Cerebellar cortex (tissue), 1 donor: ENCODE measurements at places on chromosomes 7 and 10.
A peak's percentile ranks its signal among the peaks of the same experiment; 100 is the strongest.

DNA sequence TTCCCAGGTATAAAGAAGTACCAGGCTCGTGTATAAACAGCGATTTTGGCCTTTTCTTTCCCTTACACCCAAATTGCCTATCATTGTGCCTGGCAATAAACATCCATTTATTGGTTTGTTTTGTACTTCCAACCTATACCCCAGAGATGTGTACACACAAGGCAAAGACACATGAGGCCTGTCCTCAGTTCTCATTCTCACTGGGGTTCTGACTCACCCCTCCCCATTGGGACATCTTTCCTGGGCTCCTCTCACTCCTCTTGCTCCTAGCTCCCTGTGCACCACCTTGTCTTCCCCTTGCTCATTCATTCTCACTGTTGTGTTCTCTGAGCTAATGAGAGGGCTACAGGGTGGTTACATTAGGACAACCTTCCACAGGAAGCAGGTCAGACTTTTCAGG lies 240.7 kb downstream of the ANK3 start:
- no peak for DNase-seq

DNA sequence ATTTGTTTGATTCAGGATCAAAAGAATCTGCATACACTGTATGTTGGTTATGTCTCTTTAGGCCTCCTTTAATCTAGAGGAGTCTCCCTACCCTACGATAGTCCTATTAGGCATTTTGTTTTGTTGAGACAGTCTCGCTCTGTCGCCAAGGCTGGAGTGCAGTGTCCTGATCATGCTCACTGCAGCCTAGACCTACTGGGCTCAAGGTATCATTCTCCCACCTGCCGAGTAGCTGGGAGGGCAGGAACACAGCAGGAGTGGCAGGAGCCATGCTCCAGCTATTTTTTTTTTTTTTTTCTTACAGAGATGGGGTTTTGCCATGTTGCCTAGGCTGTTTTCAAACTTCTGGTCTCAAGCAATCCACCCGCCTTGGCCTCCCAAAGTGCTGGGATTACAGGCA lies 123.0 kb upstream of the DKK1 start:
- DNase-seq = no peak

DNA sequence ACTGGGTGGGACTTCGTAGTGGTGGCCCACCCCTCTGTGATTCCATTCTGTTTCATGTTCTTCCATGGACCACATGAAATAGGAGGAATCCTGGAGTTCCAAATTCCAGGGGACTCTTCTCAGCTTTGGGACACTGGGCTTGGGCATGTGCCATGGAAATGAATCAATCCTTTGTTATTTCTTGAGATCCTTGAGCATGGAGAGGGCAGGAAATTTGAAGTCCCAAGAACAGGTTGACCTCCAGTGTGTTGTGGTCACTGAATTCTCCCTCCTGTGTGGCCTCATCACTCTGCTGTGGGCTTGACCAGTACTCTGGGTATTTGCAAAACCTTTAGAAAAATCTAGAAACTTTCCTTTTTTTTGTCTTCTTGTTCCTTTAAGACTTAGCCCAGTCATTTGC lies 22.7 kb downstream of the TACR2 start:
- no peak for DNase-seq

GRCh38 chr7:108331971-108332370 lies 124.3 kb downstream of the NRCAM start:
- DNase-seq = no peak

GRCh38 chr7:28904578-28905048 lies 53.5 kb downstream of the TRIL start:
- no peak for DNase-seq

- no peak for DNase-seq
Observed at GRCh38 chr7:128025380-128025779, 5.9 kb downstream of the LRRC4 start.

DNA sequence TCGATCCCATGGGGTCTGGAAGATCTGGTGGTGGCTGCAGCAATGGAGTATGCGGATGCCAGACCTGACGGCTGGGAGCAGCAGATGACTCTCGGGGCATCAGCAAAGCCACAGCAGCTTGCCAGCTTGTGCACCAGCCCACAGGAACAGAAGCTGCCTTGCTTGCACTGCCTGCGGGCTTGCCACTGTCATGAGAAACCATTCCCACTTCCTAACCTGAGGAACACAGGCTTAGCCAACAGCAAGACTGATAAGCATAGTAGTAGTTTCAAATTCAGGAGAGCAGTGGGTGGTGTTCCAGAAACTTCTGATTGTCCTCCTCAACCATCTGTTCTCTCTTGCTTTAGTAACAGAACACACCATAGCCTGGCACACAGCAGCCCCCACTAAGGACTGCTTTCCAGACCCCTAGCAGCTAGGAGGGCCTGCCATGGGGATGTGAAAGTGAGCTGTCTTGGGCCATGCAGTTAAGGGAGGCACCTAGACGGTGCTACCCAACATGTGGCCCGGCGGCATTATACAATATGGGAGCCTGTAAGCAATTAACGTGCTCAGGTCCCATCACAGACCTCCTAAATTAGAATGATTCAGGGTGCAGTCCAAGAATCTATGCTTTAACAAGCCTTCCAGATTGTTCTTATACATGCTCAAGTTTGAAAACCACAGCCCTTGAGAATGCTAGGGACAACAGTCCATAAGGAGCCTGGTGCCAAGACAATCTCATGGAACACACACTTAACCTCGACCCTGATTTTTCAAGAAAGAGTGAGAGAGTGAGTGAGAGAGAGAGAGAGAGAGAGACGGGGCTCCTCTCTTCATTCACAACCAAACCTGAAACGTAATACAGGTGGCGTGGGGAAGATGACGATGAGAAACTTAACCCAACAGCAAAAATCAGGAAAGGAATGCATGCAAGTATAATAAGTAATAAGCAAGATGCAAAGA lies 7.1 kb downstream of the ANXA11 start:
- peak; percentile 70 for DNase-seq

DNA sequence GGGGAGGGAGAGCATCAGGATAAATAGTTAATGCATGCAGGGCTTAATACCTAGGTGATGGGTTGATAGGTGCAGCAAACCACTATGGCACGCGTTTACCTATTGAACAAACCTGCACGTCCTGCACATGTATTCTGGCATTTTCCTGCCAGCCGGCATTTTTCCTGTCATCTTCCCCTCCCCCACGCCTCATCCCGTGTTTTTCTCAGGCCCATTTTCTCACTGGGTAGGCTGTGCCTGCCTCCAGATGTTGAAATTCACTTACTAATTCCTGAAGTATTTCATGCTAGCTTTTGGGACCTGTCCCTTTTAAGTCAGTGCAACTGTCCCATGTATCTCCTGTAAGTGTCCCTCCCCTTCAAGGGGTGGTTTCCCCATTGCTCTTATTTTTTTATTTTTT lies 220.3 kb upstream of the NPY start:
- DNase-seq = no peak

DNA sequence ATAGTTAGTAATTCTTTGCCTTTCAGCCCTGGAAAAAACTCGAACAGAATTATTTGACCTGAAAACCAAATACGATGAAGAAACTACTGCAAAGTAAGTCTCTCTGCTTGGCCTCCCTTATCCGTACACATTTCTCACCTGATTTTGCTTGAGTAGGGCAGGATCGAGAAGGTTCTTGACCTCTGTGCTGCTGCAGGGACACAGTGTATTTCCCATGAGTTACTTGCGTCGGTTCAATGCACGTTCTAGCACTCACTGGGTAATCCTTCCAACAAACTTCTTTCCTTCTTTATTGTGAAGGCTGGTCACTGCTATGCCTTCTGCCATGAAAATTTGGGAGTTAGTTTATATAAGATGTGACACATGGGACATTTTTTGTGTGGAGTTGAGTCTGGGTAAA lies 171.5 kb upstream of the SH2B2 start:
- DNase-seq = no peak

DNA sequence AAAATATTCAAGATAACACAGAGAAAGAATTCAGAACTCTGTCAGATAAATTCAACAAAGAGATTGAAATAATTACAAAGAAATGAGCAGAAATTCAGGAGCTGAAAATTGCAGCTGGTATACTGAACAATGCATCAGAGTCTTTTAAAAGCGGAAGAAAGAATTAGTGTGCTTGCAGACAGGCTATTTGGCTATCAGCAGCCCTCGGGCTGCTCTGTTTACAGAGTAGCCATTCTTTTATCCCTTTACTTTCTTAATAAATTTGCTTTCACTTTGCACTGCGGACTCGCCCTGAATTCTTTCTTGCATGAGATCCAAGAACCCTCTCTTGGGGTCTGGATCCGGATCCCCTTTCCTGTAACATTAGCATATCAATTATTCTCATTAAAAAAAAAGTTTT lies 1040.0 kb downstream of the SORCS3 start:
- no peak for DNase-seq

- DNase-seq = peak; percentile 46
Observed at GRCh38 chr7:108415821-108416536, 40.3 kb downstream of the NRCAM start.

DNA sequence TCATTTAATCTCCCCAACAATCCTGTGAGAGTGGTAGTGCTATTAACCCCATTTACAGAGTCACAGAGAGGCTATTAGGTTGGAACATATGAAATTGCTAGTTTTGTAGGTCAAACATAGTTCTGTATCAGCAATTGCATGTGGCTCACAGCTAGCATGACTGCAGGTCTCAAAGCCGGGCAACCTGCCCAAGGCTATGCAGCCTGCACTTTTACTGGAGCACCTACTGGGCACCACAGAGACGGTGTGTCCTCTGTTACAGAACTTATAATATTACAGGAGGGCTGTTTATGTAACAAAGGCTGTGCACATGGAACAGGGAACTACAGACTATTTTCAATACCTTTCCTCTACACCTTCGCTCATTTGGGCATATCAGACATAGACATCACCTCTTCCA lies 355.8 kb downstream of the RPS24 start:
- DNase-seq = peak; percentile 28

- DNase-seq = no peak
Observed at GRCh38 chr10:103673606-103674005, 180.1 kb downstream of the NEURL1 start.

DNA sequence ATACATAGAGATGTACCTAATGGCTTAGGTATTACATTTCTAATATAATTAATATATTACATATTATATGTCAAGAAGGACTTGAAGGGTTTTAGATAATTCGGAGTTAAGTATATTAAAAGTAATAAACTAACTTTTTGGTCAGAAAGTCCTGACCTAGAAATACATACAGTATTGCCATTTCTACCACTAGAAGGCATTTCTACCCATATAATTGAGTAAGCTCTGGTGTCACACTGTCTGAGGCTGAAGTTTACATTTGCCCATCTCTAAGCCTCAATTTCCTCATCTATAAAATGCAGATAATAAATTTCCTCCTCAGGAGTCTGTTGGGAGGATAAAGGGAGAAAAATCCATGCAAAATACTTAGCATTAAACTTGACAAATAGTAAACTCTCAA lies 7.1 kb downstream of the FKBP14 start:
- DNase-seq = no peak

- no peak for DNase-seq
Observed at GRCh38 chr7:100204454-100204853, 15.3 kb upstream of the PVRIG start.

GRCh38 chr7:149300620-149301285 lies 38.8 kb downstream of the ZNF783 start:
- no peak for DNase-seq

DNA sequence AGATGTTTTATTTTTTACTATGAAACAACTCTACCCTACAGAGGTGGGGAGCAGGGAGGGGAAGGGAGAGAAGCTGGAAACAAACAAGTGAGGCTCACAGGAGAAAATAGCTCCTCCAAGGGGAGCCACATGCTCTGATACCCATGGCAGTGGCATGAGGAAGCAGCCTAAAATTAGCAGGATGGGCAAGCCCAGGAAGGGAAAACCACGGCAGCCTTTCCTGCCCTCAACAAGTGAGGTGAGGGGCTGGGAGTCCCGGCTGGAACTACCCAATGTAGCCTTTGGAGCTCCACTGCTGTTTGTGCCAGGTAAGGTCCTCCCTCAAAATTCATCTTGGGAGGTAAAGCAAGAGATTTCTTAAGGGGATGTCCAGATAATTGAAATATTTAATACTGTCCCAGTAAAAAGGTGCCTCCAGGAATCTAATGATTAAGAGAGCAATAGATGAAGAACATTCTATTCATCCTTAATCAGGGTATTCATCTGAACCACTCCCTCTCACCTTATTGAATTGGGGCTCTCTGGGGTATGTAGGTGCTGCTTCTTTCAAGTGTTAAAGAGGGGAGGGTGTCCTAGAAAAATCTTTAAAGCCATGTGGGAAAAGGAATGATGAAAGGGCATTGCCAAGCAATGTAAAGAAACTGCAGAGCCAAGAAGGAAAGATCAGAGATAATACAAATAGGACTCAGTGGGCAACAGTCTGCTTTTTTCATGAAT lies 12.8 kb upstream of the HERC4 start:
- DNase-seq = no peak

GRCh38 chr7:153301936-153302335 lies 542.4 kb downstream of the ACTR3B start:
- DNase-seq = no peak

DNA sequence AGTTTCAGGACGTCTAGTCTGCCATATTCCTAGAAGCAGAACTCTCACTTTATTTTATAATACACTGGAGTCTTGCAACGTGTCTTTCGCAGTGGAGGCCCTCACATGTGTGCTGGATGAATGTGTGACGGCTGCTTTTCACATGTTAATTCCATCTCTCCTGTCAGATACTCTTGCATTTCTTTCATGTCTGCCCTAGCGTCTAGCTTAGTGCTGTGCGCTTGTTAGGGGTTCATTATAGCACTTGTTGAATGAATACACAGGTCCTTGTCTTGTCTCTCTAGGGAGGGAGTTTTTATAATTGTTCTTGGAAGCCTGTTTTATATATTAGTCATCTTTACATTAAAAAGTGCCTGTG lies 94.4 kb downstream of the MAP3K8 start:
- DNase-seq = no peak

DNA sequence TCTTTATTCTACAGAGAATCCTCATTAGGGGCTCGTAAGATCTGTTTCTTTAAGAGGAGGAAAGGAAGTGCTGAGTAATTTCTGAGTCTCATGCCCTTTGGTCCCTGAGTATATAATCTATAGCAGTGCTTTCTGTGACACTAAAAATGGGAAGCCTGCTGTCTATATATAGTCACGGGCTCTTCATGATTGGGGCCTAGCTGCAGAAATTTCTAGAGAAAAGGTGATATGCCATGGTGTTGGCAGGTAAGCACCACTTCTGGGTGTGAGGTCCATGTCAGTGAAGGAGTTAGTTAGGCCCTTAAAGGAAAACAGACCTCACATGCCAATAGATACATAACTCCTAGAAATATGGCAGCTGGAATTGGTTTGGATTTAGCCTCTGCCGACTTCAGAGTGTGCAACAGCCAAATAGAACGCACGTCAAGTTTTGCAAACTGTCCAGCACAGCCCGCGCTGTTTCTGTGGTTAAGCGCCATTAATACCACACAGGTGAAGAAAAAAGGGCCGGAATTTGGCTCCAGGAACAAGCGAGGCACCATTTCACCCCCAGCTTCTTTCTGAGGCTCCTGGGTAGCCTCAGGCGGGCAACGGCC lies 123.2 kb downstream of the TACC2 start:
- no peak for DNase-seq

- peak; percentile 2 for DNase-seq
Observed at GRCh38 chr10:2011106-2011716, 273.9 kb upstream of the ADARB2 start.

GRCh38 chr7:141710301-141710700 lies 2.1 kb downstream of the WEE2 start:
- DNase-seq = no peak
